Neural progenitor cell (in vitro differentiated cells): ENCODE measurements at places on chromosomes 4 and X. TPM values are rescaled to one million over a fixed set of nuclear protein-coding genes. Genes with fewer than 3 reads are reported as not detected.

Gene SSX4B
- not detected in 2 replicates for total RNA-seq

Gene BEX2
- 37.5 and 45.4 TPM in 2 replicates for total RNA-seq

Gene CDK16
- total RNA-seq = 166 and 248 TPM in 2 replicates

Gene ITM2A
- total RNA-seq = 1.8 and 2.2 TPM in 2 replicates

Gene MID1IP1
- 25.2 and 42.3 TPM in 2 replicates for total RNA-seq

Gene CCDC149
- total RNA-seq = 3.4 and 5.0 TPM in 2 replicates

Gene CT45A2
- not detected in 2 replicates for total RNA-seq

Gene GUCY1A1
- 1.5 and 2.5 TPM in 2 replicates for total RNA-seq

Gene MMGT1
- 22.1 and 26.0 TPM in 2 replicates for total RNA-seq

- H3K4me1 ChIP-seq = peaks cover 22% of the 10 kb centered on the region
- no peak for DNase-seq
- peaks cover 6% of the 10 kb centered on the region for H3K36me3 ChIP-seq
- no peaks in the 10 kb centered on the region for H3K27me3 ChIP-seq
- H3K4me3 ChIP-seq = no peak overlapping the region
- no peak overlapping the region for H3K27ac ChIP-seq
Observed at GRCh38 chr4:113101669-113102068, 52.2 kb downstream of the ANK2 start.

DNA sequence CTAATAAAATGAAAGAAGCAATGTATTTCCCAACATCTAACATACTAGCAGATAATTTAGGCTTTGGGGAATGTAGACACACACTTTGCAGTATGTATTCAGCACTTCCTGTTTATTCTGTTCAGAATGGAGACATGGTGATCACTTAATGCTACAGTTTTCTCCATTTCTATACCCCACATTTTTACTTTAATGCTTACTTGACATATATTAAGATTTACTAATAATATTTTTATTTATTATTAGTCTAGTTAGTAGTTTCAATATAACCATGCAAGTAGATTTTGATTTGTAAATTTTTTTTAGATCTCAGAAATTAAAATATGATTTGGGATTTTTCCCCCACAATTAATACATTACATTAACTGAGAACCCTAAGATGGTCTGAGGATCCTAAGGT lies 98.4 kb downstream of the PRSS12 start:
- no peak for DNase-seq
- no peaks in the 10 kb centered on the region for H3K36me3 ChIP-seq
- no peak overlapping the region for H3K27ac ChIP-seq
- H3K4me3 ChIP-seq = no peak overlapping the region

GRCh38 chrX:252244-252956 lies 28.8 kb upstream of the PLCXD1 start:
- no peaks in the 10 kb centered on the region for H3K36me3 ChIP-seq
- H3K27me3 ChIP-seq = no peaks in the 10 kb centered on the region
- DNase-seq = no peak
- no peaks in the 10 kb centered on the region for H3K4me1 ChIP-seq

- DNase-seq = no peak
- H3K4me3 ChIP-seq = no peak overlapping the region
- H3K4me1 ChIP-seq = no peaks in the 10 kb centered on the region
- H3K36me3 ChIP-seq = no peaks in the 10 kb centered on the region
- H3K27ac ChIP-seq = no peak overlapping the region
Observed at GRCh38 chr4:69858690-69859089, 1.3 kb downstream of the SULT1E1 start.

DNA sequence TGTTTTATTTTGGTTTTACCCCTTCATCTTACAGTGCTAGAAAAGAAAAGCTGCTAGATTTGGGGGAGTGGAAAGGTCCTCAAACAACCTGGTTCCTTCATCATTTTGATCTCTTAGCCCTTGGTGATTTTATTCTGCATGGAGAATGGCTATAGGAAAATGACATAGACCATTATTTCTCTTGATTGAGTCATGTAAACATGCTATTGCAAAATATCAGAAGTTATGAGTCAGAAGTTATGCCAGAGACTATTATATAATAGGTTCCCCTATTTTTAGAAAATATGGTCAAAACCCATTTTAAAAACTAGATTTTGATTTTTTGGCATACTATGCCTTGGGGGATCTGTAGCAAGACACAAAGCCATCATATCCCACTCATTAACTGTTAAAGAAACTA lies 83.7 kb upstream of the FAM9C start:
- peaks cover 11% of the 10 kb centered on the region for H3K4me1 ChIP-seq
- DNase-seq = no peak
- no peak overlapping the region for H3K27ac ChIP-seq
- H3K27me3 ChIP-seq = no peaks in the 10 kb centered on the region
- no peaks in the 10 kb centered on the region for H3K36me3 ChIP-seq
- no peak overlapping the region for H3K4me3 ChIP-seq

GRCh38 chr4:126755506-126755905 lies 877.3 kb upstream of the INTU start:
- H3K27ac ChIP-seq = no peak overlapping the region
- no peak overlapping the region for H3K4me3 ChIP-seq
- H3K27me3 ChIP-seq = no peaks in the 10 kb centered on the region
- no peaks in the 10 kb centered on the region for H3K4me1 ChIP-seq
- DNase-seq = no peak

GRCh38 chr4:1711571-1712215 lies 426 bp downstream of the SLBP start:
- DNase-seq = peak; percentile 68
- peak overlapping the region; percentile 67 for H3K4me3 ChIP-seq
- no peaks in the 10 kb centered on the region for H3K27me3 ChIP-seq
- H3K27ac ChIP-seq = peak overlapping the region; percentile 82
- H3K4me1 ChIP-seq = peaks cover 8% of the 10 kb centered on the region

DNA sequence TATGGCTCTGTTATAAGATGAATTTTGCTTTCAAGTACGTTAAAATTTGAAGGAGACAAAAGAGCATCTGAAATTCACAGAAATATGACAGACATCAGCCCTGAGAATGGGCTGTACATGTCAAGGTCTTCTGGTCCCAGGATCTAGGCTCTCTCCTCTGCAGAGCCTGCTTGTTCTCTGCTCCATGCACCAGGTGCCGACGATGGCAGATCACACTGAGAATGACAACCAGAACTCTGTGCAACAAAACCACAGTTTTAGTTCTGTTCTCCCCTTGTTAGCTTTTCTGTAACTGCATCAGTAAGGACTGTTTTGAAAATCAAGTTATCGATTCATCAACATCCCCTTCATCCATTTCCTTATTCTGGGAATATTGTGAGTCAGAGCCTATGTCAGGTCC lies 30.9 kb upstream of the LGI2 start:
- no peaks in the 10 kb centered on the region for H3K27me3 ChIP-seq
- no peak for DNase-seq

DNA sequence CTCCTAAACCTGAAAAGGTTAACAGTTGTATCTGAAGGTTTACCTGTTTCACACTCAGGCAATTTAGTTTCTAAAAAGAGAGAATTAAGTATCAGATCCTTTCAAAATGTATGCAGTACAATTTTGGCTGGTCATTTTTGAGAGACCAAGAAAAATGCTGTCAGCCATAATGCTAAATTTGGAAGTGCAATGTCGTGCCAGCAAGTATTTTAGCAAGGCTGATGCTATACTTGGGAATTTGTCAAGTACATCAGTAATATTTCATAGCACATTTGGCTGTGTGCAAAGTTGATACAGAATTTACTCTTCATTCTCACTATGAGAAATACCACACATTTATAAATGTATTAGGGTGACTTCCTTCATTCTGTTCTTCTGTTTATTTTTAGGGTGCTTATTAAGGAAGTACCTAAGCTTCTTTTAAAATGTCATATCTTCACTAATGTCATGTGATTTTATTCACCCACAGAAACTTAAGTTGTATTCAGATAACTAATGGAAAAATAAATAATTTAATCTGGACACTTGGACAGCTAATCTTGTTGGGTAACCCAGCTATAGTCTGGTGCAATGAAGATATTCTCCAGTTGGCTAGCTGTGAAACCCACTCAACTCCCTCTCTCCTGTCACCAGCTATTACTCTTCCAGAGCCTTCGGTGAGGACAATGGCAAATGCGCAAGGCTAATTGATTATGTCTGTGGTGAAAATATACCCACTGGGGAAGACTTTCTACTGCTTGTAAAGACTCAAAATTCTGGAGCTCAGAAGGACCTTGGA lies 84.2 kb upstream of the TLL1 start:
- no peaks in the 10 kb centered on the region for H3K27me3 ChIP-seq
- no peak for DNase-seq
- H3K4me1 ChIP-seq = peaks cover 2% of the 10 kb centered on the region
- no peak overlapping the region for H3K4me3 ChIP-seq
- H3K36me3 ChIP-seq = no peaks in the 10 kb centered on the region

- no peak overlapping the region for H3K4me3 ChIP-seq
- no peak for DNase-seq
- no peaks in the 10 kb centered on the region for H3K36me3 ChIP-seq
- no peak overlapping the region for H3K27ac ChIP-seq
Observed at GRCh38 chr4:65791111-65791811, 121.0 kb upstream of the EPHA5 start.

- no peak for DNase-seq
- H3K4me1 ChIP-seq = no peaks in the 10 kb centered on the region
- no peaks in the 10 kb centered on the region for H3K27me3 ChIP-seq
Observed at GRCh38 chr4:187010052-187010451, 286.4 kb upstream of the FAT1 start.

DNA sequence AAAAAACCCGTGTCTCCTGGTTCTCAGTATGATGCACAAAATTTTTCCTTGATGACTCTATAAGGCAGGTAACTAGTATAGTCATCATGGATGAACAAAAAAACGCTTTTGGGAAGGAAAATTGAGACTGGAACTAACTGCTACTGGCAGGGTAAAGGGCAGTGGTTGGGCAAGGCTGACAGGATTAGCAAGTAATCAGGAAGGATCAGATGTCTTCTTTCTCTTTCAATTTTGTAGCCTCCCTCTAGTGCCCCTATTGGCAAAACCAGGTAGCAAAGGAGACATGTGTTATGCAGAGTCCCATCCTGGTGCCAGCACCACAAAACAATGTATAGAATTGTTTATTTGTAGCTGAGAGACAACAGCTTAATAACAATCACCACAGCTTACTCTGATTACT lies 12.8 kb upstream of the SLITRK4 start:
- no peak overlapping the region for H3K4me3 ChIP-seq
- H3K36me3 ChIP-seq = no peaks in the 10 kb centered on the region
- H3K27me3 ChIP-seq = no peaks in the 10 kb centered on the region
- DNase-seq = peak; percentile 38
- H3K4me1 ChIP-seq = no peaks in the 10 kb centered on the region

GRCh38 chrX:97844943-97845342 lies 961.2 kb downstream of the RPA4 start:
- no peaks in the 10 kb centered on the region for H3K27me3 ChIP-seq
- no peak overlapping the region for H3K27ac ChIP-seq
- no peaks in the 10 kb centered on the region for H3K36me3 ChIP-seq
- no peaks in the 10 kb centered on the region for H3K4me1 ChIP-seq
- no peak overlapping the region for H3K4me3 ChIP-seq
- no peak for DNase-seq

GRCh38 chr4:153210727-153211126 lies 6.5 kb downstream of the TRIM2 start:
- H3K36me3 ChIP-seq = no peaks in the 10 kb centered on the region
- H3K4me3 ChIP-seq = no peak overlapping the region
- DNase-seq = no peak
- peaks cover 17% of the 10 kb centered on the region for H3K27me3 ChIP-seq
- no peak overlapping the region for H3K27ac ChIP-seq

DNA sequence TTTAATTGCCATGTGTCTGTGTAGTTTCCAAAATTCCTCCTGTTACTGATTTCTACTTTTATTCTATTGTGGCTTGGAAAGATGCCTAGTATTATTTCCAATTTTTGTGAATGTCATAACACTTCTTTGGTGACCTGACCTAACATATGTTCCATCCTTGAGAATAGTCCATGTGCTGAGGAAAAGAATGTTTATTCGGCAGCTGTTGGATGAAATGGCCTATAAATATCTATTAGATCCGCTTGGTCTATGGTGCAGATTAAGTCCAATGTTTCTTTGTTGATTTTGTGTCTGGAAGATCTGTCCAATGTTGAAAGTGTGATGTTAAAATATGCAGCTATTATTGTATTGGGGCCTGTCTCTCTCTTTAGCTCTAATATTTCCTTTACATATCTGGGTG lies 219.2 kb upstream of the HDX start:
- H3K36me3 ChIP-seq = no peaks in the 10 kb centered on the region
- no peaks in the 10 kb centered on the region for H3K4me1 ChIP-seq
- no peak overlapping the region for H3K27ac ChIP-seq
- H3K4me3 ChIP-seq = no peak overlapping the region
- H3K27me3 ChIP-seq = no peaks in the 10 kb centered on the region

GRCh38 chr4:119906277-119906676 lies 160.4 kb downstream of the MAD2L1 start:
- H3K27ac ChIP-seq = no peak overlapping the region
- no peak for DNase-seq
- H3K27me3 ChIP-seq = no peaks in the 10 kb centered on the region
- H3K4me3 ChIP-seq = no peak overlapping the region
- H3K4me1 ChIP-seq = no peaks in the 10 kb centered on the region
- no peaks in the 10 kb centered on the region for H3K36me3 ChIP-seq

- H3K27ac ChIP-seq = no peak within 1 kb of the TSS
- H3K36me3 ChIP-seq = no peaks in the 10 kb centered on the region
- peaks cover 21% of the 10 kb centered on the region for H3K27me3 ChIP-seq
- H3K4me3 ChIP-seq = peak within 1 kb of the TSS; percentile 50
Observed at GRCh38 chr4:23889814-23890341, at the start of gene PPARGC1A. Gene PPARGC1A (minus strand): TSS chr4:23890047. CDS start chr4:23889957, 90 bp downstream.

DNA sequence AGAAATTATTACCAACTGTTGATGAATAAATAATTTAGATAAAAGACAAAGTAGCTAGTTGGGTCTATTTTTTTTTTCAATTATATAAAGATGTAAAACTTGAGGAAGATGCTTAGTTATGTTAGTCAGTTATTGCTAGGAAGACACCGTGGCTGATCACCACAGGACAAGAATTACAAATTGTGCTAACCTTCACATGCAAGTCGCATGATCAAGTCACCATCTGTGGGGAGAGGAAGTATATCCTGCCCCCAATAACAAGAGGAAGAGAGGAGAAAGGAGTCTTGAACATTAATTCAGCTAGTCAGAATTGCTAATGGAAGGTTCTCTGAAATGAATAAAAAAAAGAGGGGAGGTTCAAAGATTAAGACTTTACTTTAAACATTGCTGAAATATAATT lies 52.3 kb downstream of the CPEB2 start:
- DNase-seq = no peak
- H3K27me3 ChIP-seq = no peaks in the 10 kb centered on the region
- H3K27ac ChIP-seq = no peak overlapping the region
- peaks cover 3% of the 10 kb centered on the region for H3K36me3 ChIP-seq

DNA sequence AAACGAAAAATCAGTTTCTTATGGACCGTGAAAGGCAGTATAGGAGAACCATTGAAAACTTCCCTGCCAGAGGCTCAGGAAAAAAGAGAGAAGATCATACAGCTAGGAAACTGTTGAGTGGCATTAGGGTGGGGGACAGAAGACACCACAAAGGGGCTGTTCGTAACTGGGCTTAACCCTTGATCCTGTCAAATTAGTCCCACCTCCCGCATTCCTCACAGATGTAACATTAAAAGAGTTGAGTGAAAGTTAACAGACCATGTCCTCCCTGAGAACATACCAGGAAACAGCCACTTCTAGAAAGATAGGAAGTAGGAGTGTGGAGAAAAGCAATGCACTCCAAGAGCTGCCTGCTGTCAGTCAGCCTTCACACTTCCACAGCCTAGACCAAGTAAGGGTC lies 8.7 kb downstream of the SHROOM4 start:
- H3K4me3 ChIP-seq = no peak overlapping the region
- DNase-seq = no peak
- H3K27ac ChIP-seq = no peak overlapping the region
- peaks cover 6% of the 10 kb centered on the region for H3K4me1 ChIP-seq
- no peaks in the 10 kb centered on the region for H3K36me3 ChIP-seq

GRCh38 chr4:94932366-94932765 lies 174.6 kb downstream of the BMPR1B start:
- no peaks in the 10 kb centered on the region for H3K27me3 ChIP-seq
- peaks cover 15% of the 10 kb centered on the region for H3K4me1 ChIP-seq
- no peak overlapping the region for H3K27ac ChIP-seq
- no peaks in the 10 kb centered on the region for H3K36me3 ChIP-seq
- no peak for DNase-seq
- no peak overlapping the region for H3K4me3 ChIP-seq
